ENCODE measurements at places on chromosomes 2 and 18. TPM values are rescaled to one million over a fixed set of nuclear protein-coding genes. Genes with fewer than 3 reads are reported as not detected.

Gene ITPRIPL1
- 26.8 TPM for total RNA-seq

Gene AGXT
- not detected for total RNA-seq

Gene CDCA7
- 37.1 TPM for total RNA-seq

DNA sequence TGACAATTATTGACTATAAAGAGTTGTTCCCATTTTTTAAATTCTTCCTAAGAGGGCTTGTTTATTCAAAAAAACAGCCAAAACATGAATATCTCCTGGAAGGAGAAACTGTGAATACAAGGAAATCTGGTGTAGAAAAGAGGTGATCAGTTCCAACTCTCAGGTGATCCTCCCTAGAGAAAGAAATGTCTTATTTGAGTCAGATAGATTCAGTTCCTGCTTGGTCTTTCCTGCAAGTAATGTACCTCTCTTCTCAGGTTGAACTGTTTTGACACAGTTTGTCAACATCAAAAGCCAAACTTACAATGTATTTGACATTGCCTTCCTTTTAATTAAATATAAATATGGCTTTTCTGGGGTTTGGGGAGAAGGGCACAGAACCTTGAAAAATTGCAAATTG lies 567.4 kb downstream of the ARHGAP15 start:
- no peak for DNase-seq

- DNase-seq: no peak
Observed at GRCh38 chr2:8148260-8149006, 533.4 kb upstream of the ID2 start.

All from G401 (cell line).